ENCODE measurements at places on chromosomes 7 and 10.
A peak's percentile ranks its signal among the peaks of the same experiment; 100 is the strongest.

DNA sequence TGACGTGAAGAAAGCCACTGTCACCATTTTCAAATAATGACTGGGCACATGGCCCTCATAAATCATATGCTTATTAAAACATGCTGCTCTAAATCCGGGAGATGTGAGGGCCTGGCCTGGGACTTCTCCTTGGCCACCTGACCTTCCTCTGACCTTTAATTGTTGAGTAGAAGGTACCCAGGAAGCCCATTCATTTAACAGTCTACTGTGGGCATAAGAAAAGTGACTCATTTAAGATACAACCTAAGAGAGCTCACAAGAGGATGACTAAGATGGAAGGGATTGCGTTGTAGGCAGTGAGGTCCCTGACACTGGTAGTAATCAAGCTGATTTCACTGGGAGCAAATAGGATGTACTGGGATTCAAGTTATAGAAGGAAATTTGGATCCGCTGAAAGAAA is 203.4 kb upstream of the GPR26 start:
- no peak for DNase-seq

- no peak for DNase-seq
Observed at GRCh38 chr7:7529328-7529727, 6.3 kb downstream of the COL28A1 start.

DNA sequence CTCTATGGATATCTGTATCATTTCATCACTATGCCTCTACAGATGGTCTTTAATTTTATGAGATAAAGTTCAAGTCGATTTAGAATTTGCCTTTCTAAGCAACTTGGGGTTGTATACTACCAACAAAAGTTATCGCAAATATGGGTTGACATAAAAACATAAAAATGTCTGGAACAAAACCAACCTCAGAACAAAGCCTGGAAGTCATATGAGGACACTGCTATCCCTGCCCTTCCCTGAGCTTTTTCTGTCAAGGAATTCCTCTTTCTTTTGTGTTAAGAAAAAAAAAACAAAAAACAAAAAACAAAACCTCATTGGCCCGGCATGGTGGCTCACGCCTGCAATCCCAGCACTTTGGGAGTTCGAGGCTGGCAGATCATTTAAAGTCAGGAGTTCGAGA is 319.3 kb downstream of the CAMK1D start:
- no peak for DNase-seq

DNA sequence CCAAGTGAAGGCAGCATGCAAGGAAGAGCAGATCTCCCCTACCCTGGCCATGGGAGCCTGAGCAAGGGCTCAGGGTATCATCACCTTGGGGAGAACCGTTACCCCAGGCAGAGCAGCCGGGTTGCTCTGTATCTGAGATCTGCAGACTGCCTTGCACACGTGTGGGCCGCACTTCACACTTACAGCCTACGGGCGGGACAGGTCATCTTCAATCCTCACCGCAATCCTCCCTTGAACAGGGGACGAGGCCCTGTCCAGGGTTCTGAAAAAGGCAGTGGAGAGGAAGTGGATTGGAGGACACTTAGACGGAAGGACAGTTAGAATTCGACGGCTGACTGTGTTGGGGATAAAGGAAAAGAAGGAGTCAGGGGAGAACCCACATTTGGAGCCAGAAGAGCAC is 51.4 kb downstream of the NPS start:
- no peak for DNase-seq

GRCh38 chr7:25031432-25031831 is 51.5 kb upstream of the OSBPL3 start:
- no peak for DNase-seq

DNA sequence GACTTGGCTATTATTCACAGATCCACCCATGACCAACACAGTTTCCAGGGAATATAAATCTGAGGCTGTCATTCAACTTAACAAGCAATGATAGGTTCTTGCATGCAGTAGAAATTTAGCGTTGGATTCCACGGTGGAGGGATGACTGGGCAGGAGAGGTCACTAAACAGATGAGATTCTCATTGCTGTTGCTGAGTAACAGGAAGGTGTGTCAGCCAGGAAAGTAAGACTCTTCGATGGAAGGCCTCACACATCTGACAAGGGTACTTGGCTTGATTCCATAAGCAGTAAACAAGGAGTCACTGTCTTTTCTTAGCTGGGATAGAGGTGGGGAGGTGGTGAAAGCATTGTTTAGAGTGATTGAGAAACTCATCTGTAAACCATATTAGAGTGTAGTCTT is 1152.0 kb downstream of the SORCS3 start:
- no peak for DNase-seq

- peak; percentile 22 for DNase-seq
Observed at GRCh38 chr10:45373003-45373575, 927 bp upstream of the ALOX5 start.
